ENCODE measurements at places on chromosomes 11 and 22. TPM values are rescaled to one million over a fixed set of nuclear protein-coding genes. Genes with fewer than 3 reads are reported as not detected.

The RNF26 gene
- total RNA-seq: 90.6 TPM

The TUG1 gene
- total RNA-seq: 105 TPM

The SHANK3 gene
- total RNA-seq: 9.7 TPM

DNA sequence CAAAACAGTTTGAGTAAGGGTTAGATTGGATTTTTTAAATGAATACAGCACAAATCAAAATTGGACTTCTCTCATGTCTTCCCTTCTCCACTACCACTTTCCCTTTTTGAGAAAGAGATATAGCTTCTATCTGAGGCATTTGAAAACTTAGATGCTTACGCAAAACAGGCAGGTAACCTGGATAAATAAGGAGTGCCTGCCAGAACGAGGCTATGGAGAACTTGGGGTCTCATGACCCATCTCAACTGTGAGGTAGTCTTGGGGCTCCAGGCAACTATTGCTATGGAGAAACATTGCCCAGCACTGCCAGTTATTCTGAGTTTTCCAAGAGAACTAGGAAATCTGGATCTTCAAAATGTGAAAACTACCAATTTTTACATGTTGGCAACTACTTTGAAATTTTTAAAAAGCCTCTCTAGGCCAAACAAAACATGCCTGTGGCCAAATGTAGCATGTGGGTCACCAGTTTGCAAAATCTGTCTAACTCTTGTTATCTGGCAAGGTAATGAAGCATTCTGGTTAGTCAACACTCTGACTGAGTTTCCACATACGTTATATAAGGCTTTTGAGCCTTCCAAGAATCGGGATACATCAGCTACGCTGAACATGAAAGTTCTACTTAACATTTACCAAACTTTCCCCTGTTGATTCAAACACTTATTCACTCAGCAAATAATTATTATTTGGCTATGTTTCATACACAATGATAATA, 752.7 kb downstream of the KCNA4 start:
- no peaks in the 10 kb centered on the region for H3K36me3 ChIP-seq
- H3K27ac ChIP-seq: no peak overlapping the region
- no peak for DNase-seq
- H3K27me3 ChIP-seq: no peaks in the 10 kb centered on the region
- no peaks in the 10 kb centered on the region for H3K4me1 ChIP-seq

- H3K27me3 ChIP-seq: no peaks in the 10 kb centered on the region
- no peak for DNase-seq
- peaks cover 19% of the 10 kb centered on the region for H3K36me3 ChIP-seq
- peak overlapping the region; percentile 87 for H3K27ac ChIP-seq
- H3K4me3 ChIP-seq: no peak overlapping the region
Observed at GRCh38 chr11:117172724-117173421, 5.7 kb upstream of the SIDT2 start.

DNA sequence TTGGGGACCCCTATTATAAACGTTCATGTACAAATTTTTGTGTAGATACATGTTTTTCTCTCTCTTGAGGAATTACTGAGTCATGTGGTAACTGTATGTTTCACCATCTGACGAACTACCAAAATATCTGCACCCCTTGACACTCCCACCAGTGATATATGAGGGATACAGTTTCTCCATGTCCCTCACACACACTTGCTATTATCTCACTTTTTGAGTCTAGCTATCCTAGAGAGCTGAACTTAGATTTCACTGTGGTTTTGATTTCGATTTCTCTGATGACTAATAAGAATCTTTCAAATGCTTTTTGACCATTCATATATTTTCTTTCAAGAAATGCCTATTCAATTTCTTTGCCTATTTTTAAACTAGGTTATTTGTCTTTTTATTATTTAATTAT, 200.2 kb downstream of the PGR start:
- H3K4me1 ChIP-seq: peaks cover 18% of the 10 kb centered on the region
- H3K27me3 ChIP-seq: no peaks in the 10 kb centered on the region
- no peak overlapping the region for H3K4me3 ChIP-seq
- H3K27ac ChIP-seq: no peak overlapping the region
- no peak for DNase-seq
- H3K36me3 ChIP-seq: no peaks in the 10 kb centered on the region
